Type B pancreatic cell (in vitro differentiated cells): ENCODE measurements at places on chromosomes 16 and 17. TPM values are rescaled to one million over a fixed set of nuclear protein-coding genes. Genes with fewer than 3 reads are reported as not detected.

Gene CACNG1
- total RNA-seq, result 0.24 and 0.29 TPM in 2 replicates

DNA sequence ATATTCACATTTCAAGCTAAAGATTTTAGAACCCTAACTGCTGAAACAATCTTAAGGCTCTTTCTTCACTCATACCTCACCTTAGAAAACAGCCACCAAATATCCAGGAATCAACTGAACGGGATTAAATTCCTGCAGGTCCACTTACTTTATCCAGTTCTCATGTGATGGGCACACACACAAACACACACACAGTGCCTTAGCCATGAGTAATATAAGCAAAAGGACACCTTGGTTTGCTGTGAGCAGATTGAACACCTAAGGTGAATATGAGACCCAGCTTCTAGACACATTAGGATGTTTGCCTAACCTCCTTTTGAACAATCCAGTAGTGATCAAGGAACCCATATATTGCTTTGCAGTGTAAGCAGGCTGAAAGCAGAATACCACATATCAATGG lies 81.5 kb downstream of the TUBD1 start:
- DNase-seq, result no peak

Gene FGF11
- total RNA-seq, result 21.8 and 76.0 TPM in 2 replicates

- no peak for DNase-seq
These were observed 10.8 kb upstream of the SECTM1 start for GRCh38 chr17:82344175-82344907.
